ENCODE measurements at places on chromosomes 4 and X.

DNA sequence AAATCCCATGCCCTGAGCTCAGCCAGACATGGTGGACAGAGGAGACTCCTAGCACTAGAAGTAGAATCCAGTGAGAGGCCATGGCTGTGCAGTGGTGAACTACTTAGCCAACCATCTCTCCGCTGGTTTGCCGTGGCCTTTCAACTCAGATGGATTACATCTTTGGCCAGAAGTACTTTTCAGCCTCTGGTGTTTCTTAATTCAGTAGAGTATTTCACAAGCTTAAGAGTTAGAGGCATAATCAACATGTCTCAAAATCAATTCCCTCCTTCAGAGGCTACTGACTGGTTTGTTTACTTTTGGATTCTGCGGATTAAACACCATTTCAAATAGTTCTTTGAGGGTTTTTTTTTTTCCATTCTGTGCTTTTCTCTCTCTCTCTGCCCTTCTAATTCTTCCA lies 91.1 kb upstream of the PGRMC2 start:
- DNase-seq, result no peak

- no peak for DNase-seq
Measured at GRCh38 chrX:64437218-64437617, 42.0 kb upstream of the MTMR8 start.

- DNase-seq, result no peak
Measured at GRCh38 chrX:16754019-16754418, 32.2 kb upstream of the TXLNG start.

GRCh38 chr4:78354782-78355181 lies 196.8 kb upstream of the ANXA3 start:
- DNase-seq, result no peak

DNA sequence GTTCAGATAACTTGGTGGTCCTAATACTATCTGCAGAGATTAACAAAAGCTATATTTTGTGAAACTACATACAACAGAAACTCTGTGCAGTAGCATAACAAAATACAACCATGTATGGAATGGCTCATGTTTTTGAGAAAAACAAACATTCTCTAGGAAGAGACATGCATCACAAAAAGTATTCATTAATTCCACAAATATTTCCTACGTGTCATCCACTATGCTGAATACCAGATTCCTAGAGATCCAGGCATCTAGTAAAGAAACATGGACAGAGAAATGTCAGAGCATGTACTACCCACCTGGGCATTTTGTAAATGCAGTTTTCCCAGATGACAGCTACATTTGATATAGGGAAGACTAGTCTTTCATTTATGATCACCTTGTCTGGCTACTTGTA lies 248.1 kb downstream of the OPHN1 start:
- no peak for DNase-seq

GRCh38 chrX:129694805-129695204 lies 40.0 kb upstream of the APLN start:
- DNase-seq, result no peak

- no peak for DNase-seq
Measured at GRCh38 chr4:3434881-3435685, 6.7 kb upstream of the HGFAC start.

DNA sequence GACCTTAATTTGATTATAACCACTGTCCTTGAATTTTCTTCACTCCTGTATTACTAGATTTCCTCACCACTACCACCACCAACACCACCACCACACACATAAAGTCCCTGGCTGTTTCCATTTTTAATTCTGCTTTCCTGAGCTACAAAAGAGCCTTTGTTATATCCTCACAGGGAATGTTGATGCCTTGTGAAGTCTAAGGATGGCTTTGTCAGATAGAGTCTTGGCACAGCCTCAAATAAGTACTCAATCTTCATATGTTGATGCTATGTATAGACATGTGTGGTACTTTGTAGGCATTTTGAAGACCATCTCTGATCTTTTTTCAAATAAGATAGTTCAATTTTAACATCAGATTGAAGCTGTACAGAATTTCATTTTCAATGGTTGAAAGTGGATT lies 1016.7 kb upstream of the LCORL start:
- DNase-seq, result no peak

DNA sequence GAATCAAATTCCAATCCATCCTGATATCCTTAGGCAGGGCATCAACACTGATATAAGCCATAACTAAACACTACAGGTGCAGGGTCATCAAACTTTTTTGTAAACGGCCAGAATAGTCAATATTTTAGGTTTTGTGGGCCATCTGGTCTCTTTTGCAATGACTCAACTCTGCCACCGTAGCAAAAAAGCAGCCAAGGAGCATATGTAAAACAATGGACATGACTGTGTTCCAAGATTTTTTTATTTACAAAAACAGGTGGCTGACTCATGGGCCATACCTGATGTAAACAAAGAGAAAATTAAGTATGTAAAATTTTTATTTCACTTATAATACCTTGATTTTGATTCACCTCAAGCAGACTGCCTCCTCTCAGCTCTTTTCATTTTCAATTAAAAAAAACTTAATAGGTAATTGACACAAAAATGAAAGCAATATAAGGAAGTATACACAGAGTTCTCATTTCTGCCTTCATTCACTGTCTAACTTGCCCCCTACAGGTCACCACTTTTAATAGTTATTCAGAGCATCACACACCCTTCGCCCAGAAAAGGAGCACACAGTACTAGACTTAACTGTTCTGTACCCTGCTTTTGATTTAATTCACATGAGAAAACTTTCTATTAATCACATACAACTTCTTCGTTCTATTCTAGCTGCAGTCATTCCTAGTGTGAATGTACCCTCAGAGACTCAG lies 35.3 kb upstream of the GPM6B start:
- DNase-seq, result no peak

DNA sequence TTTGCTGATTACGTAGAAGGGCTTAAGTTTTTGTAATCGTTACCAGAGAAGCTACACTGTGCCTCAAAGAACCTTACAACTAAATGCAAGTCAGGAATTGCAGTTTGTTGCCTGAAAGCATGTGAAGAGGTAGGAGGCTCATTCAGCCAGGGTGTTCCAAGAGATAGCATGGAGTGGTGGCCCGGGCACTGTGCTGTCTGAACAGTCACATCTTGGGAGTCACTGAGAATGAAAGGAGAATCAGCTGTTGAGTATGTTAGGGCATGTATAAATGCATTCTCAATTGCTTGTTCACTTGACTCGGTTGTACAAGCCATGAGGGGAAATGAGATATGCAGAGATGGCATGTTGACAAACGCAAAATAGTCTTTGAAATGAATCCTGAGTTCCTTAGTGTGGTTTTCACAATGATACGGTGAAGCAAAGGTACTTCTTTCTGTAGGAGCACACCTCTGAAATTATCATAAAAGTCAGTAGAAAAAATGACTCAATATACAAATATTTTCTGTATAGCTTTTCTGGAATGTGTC lies 161.0 kb downstream of the DCTD start:
- DNase-seq, result no peak
